ENCODE measurements at places on chromosomes 4 and X. TPM values are rescaled to one million over a fixed set of nuclear protein-coding genes. Genes with fewer than 3 reads are reported as not detected.

Gene MAD2L1
- total RNA-seq, result 1.5 TPM

Gene GNPDA2
- total RNA-seq, result 9.3 TPM

Gene IL1RAPL1
- total RNA-seq, result 4.7 TPM

Gene BCORL1
- 12.4 TPM for total RNA-seq

Gene YY2
- total RNA-seq, result 0.57 TPM

Gene SLC25A53
- total RNA-seq, result 11.2 TPM

Gene DOCK11
- 3.3 TPM for total RNA-seq

Gene GAB1
- total RNA-seq, result 90.7 TPM

- no peak for DNase-seq
Measured at GRCh38 chr4:36010397-36010929, 233.9 kb downstream of the ARAP2 start.

DNA sequence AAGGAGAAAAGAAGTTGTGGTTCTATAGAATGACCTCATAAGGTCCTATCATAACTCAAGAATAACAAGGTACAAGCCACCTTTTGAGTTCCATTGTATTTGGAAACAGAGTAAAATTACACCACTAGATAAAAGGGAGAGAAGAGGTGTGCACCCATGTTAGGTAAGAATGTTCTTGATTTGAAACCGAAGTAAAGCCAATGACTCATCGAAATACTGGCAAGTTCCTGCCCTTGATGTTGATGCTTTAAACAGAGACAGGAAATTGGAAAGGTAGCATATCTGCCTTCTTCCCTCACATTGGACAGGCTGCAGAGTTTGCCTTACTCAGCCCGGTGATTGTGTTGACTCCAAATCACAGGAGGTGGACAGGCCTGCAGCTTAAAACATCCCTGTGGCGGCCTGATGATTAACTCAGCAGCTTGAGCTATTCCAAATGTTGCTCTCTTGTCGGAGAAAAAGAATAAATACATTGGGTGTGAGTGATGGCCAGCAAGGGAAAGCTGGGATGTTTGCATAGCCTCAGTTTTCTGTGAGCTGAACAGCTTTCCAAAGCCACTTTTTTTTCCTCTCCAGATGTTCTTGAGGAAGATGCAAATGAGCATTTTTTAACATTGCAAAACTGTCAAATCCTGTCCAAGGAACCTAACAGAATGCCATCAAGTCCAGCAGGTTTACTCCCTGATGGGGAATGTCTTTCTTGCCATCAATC is 321.1 kb downstream of the NKX6-1 start:
- DNase-seq, result no peak

DNA sequence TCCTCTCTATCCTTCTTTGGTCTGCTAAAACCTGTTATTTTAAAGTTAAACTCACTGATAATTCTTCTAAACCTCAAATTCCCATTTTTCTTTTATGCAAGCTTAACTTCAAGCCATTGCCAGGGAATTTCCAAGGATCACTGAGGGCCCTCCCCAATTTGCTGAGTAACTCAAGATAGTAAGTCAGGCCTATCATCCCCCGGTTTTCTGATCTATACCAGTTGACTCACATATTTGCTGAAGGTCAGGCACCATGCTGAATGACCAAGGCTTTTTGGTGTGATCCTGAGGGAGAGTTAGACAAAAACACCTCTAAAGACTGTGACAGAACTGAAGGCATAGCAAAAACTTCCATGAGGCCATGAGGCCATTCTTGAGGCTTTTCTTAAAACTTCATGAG is 1301.9 kb downstream of the PCDH7 start:
- no peak for DNase-seq

GRCh38 chrX:111411983-111412382 is at the start of gene DCX:
TSS of gene DCX (minus strand) at chrX:111412192. CDS start at chrX:111410398, 1,794 bp downstream.
- no peak for DNase-seq

- no peak for DNase-seq
Measured at GRCh38 chr4:109658871-109659410, 44.3 kb downstream of the CASP6 start.

DNA sequence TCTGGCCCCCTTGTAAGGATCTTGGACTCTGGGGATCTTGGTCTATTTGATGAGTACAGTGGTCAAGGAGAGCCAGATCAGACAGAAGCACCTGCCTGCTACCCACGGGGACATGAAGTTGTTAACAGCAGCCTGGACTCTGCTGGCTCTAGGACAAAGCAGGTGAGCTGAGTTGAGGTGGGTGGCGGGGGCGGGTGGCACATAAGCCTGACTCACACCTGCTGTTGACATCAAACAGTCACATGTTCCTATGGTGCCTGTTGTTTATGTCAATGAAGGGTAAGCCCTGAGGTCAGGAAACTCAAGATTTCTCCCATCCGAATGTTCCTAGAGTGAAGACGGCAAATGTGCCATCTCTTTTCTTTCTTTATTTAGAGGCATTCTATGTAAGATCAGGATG is 50.1 kb upstream of the CLNK start:
- DNase-seq, result no peak

DNA sequence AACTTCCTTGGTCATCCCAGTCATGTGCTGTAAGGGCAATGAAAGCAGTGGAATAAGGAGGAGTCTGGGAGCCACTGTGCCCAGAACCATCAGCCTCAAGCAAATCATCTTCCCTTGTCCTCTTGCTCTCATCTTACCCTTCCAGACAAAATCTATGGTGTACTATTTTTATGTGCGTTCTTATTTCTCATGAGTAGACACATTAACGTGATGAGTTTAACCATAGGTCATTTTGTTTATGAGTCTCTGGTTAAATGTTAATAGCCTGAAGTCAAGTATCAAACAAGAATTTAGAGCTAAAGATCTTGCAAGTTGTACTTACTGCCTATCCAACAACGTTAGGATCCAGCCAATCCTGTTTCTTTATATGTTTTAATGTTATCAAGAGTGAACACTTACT is 495.3 kb downstream of the SPRY1 start:
- no peak for DNase-seq

DNA sequence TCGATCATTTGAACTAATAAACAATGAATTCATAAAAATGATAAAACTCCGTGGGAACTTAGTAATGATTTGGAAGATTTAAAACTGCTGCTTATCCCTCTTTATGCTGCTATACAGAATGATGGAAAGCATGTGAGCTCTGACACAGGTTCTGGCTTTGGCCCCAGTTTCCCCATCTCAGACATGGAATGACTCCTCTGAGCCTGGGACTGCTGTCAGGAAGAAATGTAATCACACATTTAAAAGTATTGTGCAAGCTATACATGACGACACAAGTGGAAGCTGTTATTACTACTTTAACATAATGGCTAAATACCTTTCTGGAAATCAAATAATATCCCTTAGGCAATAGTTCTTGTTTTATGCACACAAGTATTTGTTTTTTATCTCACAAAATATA is 161.7 kb downstream of the DCHS2 start:
- DNase-seq, result no peak

DNA sequence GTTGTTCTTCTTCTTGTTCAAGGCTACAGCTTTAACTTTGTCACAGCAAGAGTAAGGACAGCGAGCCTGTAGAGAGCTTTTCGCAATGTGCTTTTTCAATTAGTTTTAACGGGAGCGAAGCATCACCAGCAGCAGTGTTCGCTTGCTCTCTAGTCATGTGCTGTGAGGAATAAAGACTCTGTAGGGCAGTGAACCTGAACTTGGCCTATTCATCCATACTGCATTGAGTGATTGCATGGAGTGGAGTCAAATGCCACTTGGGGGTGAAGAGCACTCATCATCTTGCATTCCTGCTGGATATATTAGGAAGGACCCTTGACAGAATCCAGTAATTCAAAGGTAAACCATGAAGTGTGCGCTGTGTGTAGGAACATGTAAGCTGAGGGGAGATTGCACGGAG is 240.0 kb downstream of the FRMPD4 start:
- DNase-seq, result no peak

GRCh38 chr4:156606554-156607477 is 364.8 kb downstream of the PDGFC start:
- no peak for DNase-seq

- DNase-seq, result no peak
Measured at GRCh38 chr4:22215084-22215483, 266.5 kb upstream of the KCNIP4 start.

- DNase-seq, result no peak
Measured at GRCh38 chr4:2914256-2915126, 48.7 kb downstream of the NOP14 start.

DNA sequence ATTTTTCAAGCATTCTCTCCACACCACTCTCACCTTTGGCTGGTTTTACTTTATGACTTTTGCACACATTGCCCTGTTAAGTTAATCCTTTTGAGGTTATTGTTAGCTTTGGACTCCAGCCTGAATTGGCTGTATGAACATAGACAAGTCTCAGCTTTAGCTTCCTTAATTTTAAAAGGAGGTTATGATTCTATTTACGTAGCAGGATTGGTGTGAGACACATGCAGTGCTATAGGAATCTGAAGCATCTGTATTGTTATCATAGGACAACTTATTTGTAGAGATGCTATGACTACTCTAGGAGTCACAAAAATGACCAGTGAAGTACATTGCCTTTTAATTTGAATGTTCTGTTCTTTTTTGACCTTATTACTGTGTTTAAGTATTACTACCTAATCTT is 15.7 kb downstream of the PGAM4 start:
- DNase-seq, result no peak

- DNase-seq, result no peak
Measured at GRCh38 chrX:98897191-98897590, 1512.9 kb downstream of the PCDH19 start.

GRCh38 chrX:106718709-106719108 is 7.8 kb upstream of the RNF128 start:
- no peak for DNase-seq

- DNase-seq, result no peak
Measured at GRCh38 chr4:188297873-188298272, 158.6 kb downstream of the TRIML1 start.

All from left ventricle myocardium superior (tissue), 1 donor.